Parietal lobe (tissue), 2 donors: ENCODE measurements at places on chromosomes 1 and 21. TPM values are rescaled to one million over a fixed set of nuclear protein-coding genes. Genes with fewer than 3 reads are reported as not detected.

HSD3B1 gene
- total RNA-seq, result not detected

WLS gene
- total RNA-seq, result 45.4 TPM

EFNA1 gene
- 5.6 TPM for total RNA-seq

INAVA gene
- total RNA-seq, result 2.5 TPM

TRPM2 gene
- total RNA-seq, result 2.8 TPM

TNFRSF25 gene
- total RNA-seq, result 34.1 TPM

GTF2B gene
- 44.1 TPM for total RNA-seq

SLC6A17 gene
- total RNA-seq, result 27.2 TPM

PPIAL4G gene
- 2.2 TPM for total RNA-seq

C1QB gene
- total RNA-seq, result 5.9 TPM

TFF2 gene
- total RNA-seq, result not detected

EPHA8 gene
- total RNA-seq, result 1.6 TPM

OVAAL gene
- total RNA-seq, result not detected

OR2L8 gene
- 5.0 TPM for total RNA-seq

TNFRSF8 gene
- not detected for total RNA-seq

SETDB1 gene
- total RNA-seq, result 78.3 TPM

ZNF684 gene
- total RNA-seq, result 8.1 TPM

CLCNKA gene
- not detected for total RNA-seq

SLC45A1 gene
- 10.0 TPM for total RNA-seq

DAB1 gene
- total RNA-seq, result 93.9 TPM

KCNA3 gene
- total RNA-seq, result 36.0 TPM

NLRP3 gene
- total RNA-seq, result 0.63 TPM

TXLNA gene
- 23.5 TPM for total RNA-seq

TMIGD3 gene
- 1.3 TPM for total RNA-seq

ZSWIM5 gene
- 38.8 TPM for total RNA-seq

LCK gene
- total RNA-seq, result not detected

CCDC17 gene
- 0.94 TPM for total RNA-seq

RGS8 gene
- total RNA-seq, result 10.3 TPM

S100A7 gene
- not detected for total RNA-seq
